Activated T-cell treated with anti-CD3 and anti-CD28 coated beads, Interleukin-2, amount 50 U/mL, for 72 hours (primary cell): ENCODE measurements at places on chromosomes 7 and 10.

- DNase-seq: no peak
Measured at GRCh38 chr7:10596827-10597226, 376.8 kb upstream of the PHF14 start.

GRCh38 chr7:131554880-131555516 is 1.4 kb downstream of the PODXL start:
- DNase-seq: no peak

GRCh38 chr7:67635271-67635670 is 638.6 kb downstream of the TYW1 start:
- no peak for DNase-seq

DNA sequence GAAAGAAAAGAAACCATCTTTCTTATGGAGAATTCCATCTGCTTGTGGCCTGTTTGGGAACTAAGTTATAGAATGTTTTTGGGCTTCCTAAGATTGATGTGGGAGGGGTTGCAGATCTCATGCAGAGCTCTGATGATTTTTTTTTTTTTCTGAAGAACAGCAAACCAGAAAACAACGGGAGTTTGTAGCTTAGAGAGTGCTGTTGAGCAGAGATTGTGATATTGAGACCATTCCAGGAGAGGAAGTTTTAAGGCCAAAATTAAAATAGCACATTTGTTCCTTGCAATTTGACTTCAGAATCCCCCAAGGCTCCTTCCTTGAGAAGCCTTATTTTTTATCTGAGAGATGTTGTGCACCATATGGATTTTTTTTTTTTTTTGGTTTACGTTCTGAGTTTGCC is 159.5 kb upstream of the NRP1 start:
- DNase-seq: no peak

DNA sequence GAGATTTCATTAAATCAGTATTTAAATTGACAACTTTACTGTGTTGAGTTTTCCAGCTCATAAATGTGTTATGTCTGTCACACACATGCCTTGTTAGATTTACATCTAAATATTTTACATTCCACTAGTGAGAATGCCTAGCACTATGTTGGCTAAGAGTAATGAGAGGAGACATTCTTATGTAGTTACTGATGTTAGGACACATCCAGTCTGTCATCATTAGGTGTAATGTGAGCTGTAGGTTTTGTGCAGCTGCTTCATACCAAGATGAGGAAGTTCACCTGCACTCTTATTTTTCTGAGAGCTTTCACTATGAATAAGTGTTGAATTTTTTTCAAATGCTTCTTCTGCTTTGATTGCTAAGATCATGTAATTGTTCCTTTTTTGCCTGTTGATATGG is 218.0 kb upstream of the IGFBP3 start:
- no peak for DNase-seq

DNA sequence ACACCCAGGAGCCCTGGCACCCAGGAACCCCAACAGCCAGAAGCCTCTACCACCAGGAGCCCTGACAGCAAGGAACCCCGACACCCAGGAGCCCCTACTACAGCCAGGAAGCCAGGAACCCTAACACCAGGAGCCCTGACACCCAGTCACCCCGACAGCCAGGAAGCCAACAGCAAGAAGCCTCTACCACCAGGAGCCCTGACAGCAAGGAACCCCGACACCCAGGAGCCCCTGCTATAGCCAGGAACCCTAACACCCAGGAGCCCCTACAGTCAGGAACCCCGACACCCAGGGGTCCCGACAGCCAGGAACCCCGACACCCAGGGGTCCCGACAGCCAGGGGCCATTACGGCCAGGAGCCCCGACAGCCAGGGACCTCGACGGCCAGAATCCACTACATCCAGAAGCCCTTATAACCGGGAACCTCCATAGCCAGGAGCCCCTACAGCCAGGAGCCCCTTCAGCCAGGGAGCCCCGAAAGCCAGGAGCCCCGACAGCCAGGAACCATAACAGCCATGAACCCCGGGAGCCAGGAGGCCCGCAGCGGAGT is 440 bp upstream of the GLRX3 start:
- DNase-seq: no peak

GRCh38 chr7:152975076-152975475 is 215.5 kb downstream of the ACTR3B start:
- DNase-seq: no peak

DNA sequence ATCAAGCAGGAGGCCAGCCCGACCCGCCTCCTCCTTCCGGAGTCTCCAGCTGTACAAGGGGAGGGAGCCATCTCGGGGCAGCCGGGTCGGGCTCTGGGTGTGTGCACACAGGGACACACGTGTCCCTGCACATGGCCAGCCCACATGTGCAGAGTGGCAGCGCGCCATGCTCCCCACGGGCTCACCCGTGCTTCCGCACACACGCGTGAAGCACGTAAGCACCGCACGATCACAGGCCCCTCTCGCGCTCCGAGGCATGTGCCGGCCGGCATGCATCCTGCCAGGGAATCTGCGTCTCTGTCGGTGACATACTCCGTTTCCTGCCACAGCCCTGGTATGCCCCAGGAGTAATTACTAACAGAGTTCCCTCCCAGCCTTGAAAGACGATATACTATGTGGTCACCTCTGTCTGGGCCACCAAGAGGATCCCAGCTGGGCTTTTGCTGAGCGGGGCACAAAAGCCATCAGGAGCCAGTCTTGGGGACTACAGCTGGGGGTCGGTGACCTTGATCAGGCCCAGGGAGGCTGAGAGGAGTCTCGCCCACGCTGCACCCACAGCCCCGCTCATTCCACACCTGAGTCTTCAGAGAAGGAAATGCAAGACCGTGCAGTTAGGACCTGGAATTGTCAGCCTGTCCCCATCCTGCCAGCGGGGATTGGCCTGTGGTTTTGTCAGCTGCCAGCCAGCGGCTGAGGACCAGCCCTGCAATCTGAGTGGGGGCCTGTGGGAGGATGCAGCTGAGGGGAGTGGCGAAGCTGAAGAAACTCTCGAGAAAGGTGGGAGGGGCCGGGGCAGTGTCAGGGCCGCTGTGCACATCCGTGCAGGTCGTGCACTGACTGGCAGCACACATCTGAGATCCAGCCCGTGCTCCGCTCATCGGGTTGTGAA is 11.0 kb upstream of the LFNG start:
- peak; percentile 77 for DNase-seq

GRCh38 chr7:156034397-156034796 is 222.1 kb upstream of the SHH start:
- DNase-seq: no peak

DNA sequence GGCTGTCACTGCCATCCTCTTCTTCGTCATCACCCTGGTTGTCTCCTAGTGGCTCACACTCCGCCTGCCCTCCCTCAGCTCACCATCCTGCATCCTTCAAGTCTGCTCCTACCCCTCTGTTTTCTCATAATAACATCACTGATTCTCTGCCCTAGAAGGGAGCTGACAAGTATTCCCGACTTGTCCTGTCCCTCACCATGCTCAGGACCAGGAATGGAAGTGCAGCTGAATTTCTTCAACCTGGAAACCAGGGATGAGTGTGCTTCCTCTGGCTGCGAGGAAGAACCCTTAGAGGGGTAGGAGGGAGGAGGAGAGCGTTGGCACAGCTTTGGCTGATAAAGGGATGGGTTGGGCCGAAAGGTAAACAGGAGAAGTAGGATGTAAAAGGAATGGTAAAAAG is 174.8 kb upstream of the GPR26 start:
- no peak for DNase-seq
